NCI-H526 (cell line): ENCODE measurements at places on chromosomes 12 and 14.

DNA sequence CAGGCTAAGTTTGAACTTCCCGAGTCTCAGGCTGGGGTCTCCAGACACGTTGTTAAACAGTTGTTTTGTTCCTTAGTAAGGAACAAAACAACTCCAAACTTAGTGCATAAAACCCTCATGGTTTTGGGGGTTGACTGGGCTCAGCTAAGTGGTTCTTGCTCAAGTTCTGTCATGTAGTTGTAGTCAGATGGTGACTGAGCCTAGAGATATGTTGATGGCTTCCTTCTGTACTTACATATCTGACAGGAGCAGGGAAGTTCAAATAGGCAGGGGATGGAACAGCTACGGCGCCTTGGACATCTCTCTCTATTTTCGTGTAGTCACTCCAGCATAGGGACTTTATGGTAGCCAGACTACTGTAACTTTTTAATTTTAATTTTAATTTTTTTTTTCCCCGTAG is 45.7 kb downstream of the SPATS2 start:
- DNase-seq, result no peak

- no peak for DNase-seq
These were observed 1.5 kb downstream of the FLVCR2 start for GRCh38 chr14:75579882-75580281.

DNA sequence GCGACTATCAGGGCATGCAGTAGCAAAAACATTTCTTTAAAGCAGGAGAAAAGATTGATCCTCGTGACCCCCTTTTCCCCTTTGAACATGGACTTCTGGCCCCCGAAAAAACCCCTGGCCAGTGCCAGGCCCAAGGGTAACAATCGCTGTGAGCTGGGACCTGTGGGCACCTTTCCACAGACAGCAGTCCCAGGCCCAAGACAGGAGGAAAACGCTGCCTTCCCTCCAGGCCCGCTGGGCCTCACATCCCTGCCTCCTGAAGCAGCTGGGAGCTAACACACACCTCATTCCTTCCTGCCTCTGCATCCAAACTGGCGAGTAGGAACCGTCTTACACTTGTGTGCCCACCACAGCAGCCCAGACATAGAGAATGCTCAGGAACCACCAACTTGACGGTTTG is 1.2 kb downstream of the VWF start:
- no peak for DNase-seq

DNA sequence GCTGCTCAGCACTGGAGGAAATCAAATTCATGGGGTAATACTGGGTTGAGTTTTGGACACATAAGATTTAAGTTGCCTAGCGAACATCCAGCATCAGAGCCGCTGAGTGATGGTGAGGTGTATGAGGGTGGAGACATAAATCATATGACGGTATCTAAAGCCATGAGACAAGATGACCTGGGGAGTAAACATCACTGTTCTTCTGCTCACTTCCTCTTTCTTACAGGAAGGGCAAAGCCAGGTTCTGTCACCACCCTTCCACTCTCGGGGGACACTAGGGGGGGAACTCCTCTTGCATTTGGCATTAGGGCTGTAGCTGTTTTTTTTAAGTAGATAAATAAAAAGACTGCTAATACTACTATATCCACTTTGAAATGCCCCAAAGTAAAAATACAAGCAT is 24.0 kb downstream of the PRDM4 start:
- no peak for DNase-seq
